Stimulated activated CD8-positive, alpha-beta memory T cell treated with anti-CD3 and anti-CD28 coated beads, Interleukin-4, amount 100 ng/mL, for 1 hour (primary cell): ENCODE measurements at places on chromosomes 4 and X.
A peak's percentile ranks its signal among the peaks of the same experiment; 100 is the strongest.

DNA sequence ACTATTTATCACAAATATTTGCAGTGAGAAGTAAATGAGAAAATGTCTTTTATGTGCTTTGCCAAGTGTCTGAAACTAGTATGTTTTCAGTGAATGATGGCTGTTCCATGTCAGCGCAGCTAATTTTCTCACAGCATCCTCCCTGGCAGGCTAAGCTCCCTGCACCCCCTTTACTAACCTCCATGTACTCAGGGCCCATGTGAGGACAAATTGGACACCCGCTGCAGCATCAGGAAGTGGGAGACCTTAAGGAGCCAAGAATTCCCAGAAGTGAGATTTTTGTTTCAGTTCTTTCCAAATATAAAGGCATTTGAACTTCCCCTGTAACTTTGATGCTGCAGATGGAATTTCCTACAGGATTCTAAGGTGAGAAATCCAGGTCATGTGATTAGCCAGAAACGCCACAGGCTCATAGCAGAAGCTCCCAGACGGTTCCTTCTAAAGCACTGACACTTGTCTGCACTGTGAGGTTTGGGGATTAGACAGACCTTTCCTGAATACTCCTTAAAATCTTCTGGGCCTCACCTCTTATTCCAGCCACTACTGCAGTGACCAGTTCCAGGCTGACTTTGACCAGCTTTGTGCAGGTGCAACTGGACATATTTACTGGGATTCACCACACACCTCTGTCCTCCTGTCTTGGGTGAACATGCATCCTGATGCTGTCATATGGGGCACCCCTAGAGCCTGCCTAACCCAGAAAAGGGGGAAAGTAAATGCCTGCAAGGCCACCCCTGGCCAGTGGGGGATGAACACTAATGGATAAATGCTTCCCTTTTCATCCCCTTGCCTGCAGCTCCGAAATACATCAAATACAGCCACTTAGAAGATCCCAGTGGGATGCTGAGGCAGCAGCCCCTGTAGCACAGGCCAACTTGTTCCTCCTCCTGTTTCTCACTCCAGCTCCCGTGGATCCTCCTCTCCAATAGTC lies 45.9 kb downstream of the LGI2 start:
- no peak for DNase-seq

GRCh38 chr4:168664242-168664891 lies 167.5 kb downstream of the PALLD start:
- DNase-seq, result no peak

DNA sequence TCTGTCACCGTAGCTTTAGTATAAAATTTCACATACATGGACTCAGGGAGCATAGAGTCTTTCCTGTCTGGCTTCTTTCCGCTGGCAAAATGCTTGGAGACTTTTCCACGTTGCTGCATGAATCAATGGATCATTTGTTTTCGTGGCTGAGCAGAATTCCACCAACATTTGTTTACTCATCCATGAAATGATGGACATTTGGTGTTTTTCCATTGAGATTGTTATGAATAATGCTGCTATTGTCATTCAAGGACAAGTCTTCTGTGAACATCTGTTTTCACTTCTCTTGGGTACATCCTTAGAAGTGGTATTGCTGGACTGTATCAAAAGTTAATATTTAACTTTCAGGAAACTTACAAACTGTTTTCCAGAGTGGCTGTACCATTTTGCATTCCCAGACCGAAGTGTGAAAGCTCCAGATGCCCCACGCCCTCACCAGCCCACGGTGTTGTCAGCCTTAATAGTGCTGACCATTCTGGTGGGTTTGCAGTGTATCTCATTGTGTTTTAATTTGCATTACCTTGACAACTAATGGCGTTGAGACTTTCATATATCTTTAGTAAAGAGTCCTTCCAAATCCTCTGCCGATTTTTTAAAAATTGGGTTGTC lies 5.8 kb upstream of the TMEM271 start:
- no peak for DNase-seq

DNA sequence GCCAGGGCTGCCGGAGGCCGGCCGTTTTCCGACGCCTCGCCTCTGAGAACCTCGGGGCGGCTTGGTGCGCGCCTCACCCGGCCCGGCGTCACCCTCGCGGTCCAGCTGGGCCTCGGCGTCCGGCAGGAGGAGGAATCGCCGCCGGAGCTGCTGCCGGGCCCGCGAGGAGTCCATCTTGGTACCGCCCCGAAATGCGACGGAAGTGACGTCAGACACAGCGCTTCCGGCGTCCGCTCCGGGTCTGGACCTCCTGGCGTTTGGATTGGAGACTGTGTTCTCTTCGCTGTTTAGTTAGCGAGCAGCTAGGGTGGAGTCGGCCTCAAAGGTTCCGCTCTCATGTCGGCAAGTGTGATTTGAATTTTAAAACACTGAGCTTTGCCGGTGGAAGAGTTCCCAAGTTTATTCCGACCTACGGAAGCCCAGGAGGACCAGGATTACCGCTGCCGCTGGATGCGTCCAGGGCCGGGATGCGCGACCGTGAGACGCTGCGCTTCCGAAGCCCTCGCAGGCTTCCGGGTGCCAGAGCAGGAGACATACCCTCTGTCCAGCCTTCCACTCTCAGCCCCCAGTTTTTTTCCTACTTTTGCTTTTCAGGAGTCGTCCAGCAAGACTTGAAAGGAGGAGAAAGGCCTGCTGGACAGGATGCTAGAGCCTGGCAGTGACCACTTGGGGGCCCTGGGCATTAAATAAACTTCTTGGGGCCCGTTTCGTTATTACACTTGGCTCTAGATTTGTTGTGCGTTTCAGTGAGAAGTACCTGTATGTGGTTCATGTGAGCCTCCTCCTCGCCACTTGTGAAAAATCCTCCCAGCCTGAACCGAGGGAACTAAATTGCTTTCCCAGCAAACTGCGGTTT lies at the start of gene TMEM128:
TSS of gene TMEM128 (minus strand) at position 195 of the 856 bp plus-strand sequence. CDS start at position 174, 21 bp downstream.
- DNase-seq, result peak; percentile 87

DNA sequence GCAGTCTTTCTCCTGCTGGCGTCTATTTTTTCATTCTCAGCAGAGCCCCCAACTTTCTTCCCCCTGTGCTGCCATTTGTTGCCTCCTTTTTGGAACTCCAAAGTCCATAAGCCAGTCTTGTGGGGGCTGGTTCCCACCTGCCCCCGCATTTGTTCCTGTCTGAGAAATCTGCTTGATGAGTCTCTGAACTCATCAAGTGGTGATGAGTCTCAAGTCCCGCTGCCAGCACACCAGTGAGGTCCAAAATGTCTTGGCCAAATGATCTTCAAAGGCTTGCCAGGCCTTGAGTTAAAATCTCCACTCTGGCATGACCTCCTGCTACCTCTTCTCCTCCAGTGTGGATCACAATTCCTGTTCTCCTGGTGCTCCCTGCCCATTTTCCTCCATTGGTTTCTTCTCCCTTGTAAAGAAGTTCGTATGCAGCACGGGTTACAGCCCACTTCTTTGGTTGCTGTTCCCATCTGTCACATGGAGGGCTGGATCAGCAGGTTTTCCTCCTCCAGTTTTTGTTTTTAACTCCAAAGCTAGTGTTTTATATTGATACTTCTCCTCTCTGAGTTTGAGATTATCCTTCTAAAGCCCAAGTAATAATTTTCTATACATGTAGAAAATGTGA lies 72.7 kb upstream of the LIMCH1 start:
- DNase-seq, result no peak

DNA sequence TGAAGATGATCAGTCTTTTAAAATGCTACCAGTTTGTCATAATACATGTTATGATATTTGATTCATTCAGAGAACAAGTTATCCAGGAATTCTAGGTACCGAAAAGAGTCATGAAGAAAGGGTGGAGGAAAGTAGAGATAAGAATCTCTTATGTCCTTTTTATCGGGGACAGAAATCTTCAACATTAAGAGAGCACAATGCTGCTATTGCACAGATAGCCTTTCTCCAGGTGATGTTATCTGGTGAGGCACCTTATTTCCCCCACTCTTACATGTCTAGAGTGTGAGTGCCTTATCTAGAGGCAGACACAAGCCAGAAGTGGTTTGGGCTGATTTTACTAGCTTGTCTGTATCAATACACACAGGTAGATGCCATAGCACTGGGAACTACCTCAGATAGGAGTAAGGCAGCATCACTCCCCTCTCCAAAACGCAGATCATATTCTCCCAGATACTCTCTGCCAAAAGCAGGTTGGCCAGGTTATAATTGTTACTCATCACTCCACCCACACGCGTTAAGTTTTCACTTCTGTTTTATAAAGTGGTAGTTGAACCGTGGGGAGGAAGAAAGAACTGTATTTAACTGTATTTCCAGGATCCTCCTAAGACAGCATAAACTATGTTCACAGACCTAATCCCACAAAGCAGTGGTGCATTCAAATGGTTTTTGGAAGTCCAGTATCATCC lies 38.4 kb downstream of the AREG start:
- DNase-seq, result no peak

GRCh38 chr4:20046931-20047677 lies 204.6 kb upstream of the SLIT2 start:
- no peak for DNase-seq

- no peak for DNase-seq
These were observed 18.6 kb downstream of the MEPE start for GRCh38 chr4:87851332-87851731.

DNA sequence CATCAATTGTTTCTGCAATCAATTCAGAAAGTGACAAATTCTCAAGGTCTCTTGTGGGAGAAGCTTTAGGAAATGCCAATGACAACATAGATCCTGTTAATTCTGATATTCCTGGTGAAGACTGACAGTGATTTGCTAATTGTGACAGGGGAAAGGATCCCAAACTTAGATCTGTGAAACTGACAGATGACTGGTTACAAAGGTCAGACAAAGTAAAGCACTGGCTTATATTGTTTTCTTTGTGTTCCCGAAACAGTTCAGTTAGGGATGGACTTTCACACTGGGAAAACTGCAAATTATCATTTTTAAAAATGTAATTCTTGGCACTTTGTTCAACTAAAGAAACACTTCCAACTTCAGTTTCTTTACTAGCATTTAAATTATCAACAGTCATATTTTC lies 30.1 kb downstream of the NAT8L start:
- no peak for DNase-seq

DNA sequence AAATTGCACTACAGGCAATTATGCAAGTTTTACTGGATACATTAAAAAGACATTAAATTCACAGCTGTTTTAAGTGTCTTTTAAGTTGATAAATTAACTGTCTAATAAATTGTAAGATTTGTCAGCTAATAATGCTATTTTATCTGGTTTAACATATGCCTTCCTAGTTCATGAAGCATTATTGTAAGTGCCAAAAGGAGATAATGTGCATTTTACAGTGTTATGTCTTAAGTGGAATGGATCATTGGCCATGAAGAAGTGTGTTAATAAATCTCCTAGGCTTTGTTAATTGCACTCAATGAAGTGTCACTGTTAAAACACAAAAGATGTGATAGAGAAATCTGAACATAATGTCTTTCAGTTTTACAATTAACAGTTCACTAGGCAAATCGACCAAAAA lies 784.3 kb upstream of the POU3F4 start:
- no peak for DNase-seq

DNA sequence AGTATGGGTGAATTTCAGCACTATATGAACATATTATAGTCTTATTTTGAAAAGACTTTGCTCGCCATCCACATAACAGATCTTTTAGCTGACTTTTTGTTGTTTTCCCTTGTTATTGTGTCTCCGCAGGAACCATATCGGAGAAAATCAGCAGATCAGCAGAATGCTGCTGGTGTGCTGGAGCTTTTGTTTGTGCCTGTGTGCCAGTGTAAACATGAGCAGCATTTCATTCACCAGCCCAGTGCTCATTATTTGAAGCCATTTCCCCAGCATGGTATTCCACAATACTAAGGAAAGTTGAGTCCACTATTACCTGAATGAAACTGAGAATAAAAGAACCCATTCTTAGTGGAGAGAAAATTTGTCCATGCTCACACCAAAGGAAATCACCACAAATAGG lies 261.8 kb upstream of the ARX start:
- no peak for DNase-seq

GRCh38 chrX:17377091-17377717 lies 2.2 kb downstream of the NHS start:
- no peak for DNase-seq

- DNase-seq, result no peak
These were observed 91.5 kb downstream of the GEMIN8 start for GRCh38 chrX:13938051-13938828.

GRCh38 chrX:153633048-153633447 lies 14.0 kb upstream of the DUSP9 start:
- DNase-seq, result no peak

DNA sequence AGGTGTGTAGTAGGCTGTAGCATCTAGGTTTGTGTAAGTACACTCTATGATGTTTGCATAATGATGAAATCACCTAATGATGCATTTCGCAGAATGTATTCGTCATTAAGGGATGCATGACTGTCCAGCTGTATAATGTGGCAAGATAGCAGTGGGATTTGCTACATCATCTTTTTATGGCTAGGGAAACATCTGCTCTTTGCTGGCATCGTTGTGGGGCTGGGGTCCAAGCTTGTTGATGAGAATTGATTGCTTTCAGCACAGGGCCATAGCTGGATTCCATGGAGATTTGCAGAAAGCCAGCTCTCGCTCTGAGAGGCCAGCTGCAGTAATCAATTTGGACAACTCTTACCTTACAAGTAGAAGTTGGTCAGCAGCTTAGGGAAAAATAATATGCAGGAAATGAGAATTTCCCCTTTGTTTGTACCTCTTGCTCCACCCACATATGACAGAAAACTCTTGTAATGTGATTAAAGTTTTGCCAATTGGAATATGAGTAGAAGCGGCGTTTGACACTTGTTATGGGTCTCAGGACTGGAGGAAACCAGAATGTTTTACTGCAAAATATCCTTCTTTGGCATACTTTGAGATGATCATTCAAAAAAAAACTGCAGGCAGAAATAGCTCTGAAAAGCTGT lies 310.5 kb downstream of the RAPGEF2 start:
- DNase-seq, result no peak

GRCh38 chrX:97158269-97158668 lies 274.6 kb downstream of the RPA4 start:
- DNase-seq, result no peak

- DNase-seq, result no peak
These were observed 37.9 kb downstream of the SUPT20HL2 start for GRCh38 chrX:24276015-24276414.

DNA sequence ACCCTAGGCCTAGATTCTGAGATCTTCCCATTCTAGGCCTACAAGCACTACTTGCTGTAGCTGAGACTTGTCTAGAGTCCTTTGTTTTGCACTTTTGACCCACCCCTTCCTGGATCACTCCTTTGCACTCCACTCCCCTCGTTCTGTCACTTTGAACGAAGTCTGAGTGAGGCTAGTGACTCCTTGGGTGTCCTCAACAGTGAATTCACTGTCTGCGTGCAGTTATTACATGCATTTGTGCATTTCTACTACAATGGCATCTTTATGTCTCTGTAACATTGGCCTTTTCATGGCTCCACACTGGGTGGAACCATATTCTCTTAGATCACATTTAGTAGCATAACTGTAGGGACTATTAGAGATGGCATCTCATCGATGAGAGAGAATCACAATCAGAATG lies 50.5 kb downstream of the OCRL start:
- DNase-seq, result no peak

DNA sequence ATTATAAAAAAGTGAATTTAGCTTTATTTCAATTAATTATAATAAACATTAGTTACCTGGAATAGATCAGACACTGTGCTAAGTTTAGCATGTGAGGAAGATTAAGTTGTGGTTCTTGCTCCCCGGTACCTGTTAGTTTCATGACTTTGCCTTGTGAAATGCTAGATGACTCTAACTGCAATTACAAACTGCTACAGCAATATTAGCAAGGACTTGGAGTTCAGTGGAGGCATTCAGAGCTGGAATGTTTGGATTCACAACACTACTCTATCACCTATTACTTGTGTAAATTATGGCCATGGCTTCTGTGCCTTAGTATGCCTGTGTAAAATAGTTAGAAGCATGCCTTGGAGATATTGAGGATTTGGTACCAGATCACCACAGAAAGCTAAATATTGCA lies 21.4 kb upstream of the ANXA10 start:
- no peak for DNase-seq

- DNase-seq, result no peak
These were observed 12.6 kb downstream of the NEIL3 start for GRCh38 chr4:177322266-177322665.
